Posterior vena cava (tissue), 2 donors: ENCODE measurements at places on chromosomes 1 and 21. TPM values are rescaled to one million over a fixed set of nuclear protein-coding genes. Genes with fewer than 3 reads are reported as not detected.

The TNFRSF9 gene
- total RNA-seq = not detected

The MPC2 gene
- total RNA-seq = 62.2 TPM

The AGT gene
- total RNA-seq = 22.5 TPM

The SMPDL3B gene
- total RNA-seq = 0.33 TPM

The H6PD gene
- total RNA-seq = 56.0 TPM

The OPN3 gene
- 4.1 TPM for total RNA-seq

The VCAM1 gene
- 17.3 TPM for total RNA-seq

The BMP8A gene
- total RNA-seq = 0.65 TPM

The FTCD gene
- 1.2 TPM for total RNA-seq

DNA sequence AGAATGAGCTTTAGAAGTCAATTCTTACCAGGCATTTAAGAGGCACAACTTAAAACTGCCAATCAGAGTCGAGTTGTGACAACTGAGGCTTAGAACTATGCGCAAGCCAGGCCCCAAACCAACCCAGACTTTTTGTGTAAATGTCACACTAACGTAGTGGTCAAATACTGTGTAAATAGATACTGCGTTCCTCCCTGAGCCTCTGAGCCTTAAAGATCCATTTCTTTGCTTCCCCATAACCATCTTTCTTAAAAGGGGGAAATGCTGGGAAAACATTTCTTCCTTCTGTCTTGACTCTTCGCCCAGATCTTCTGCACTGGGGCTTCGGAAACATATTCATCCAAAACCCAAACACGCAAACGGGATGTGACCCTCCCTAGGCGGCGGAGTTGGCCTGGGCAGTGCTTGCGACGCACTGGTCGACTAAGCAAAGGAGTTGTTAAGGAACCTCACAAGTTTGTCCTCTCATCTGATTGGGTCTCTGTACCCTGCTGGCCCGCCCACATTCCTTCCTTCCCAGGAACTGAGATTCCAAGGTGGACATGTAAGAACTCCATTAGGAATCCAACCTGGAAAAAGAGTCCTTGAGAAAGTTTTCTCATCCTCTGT lies 2.6 kb downstream of the ADAMTS5 start:
- peak; percentile 84 for DNase-seq

- no peak for DNase-seq
Observed at GRCh38 chr1:187842406-187843165, 1013.8 kb downstream of the PLA2G4A start.

GRCh38 chr1:25023826-25024225 lies 93.8 kb upstream of the RUNX3 start:
- DNase-seq = no peak

DNA sequence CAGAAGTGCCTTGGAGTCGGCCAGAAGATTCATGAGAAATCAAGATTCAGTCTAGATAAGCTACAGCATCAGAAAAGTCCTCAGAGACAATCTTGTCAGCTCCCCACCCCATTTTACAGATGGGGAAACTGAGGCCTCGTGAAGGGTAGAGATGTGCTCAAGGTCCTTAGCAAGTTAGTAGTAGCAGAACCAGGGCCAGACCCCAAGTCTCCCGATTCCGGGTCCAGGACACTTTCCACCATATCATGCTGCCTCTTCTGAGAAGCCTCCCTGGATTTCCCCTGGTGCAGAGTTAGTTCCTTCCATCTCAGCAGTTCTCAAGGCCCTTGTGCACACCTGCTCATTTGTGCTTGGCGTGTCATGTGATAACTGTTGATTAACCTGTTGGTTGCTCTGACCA lies 91.5 kb upstream of the ACTL8 start:
- DNase-seq = no peak

DNA sequence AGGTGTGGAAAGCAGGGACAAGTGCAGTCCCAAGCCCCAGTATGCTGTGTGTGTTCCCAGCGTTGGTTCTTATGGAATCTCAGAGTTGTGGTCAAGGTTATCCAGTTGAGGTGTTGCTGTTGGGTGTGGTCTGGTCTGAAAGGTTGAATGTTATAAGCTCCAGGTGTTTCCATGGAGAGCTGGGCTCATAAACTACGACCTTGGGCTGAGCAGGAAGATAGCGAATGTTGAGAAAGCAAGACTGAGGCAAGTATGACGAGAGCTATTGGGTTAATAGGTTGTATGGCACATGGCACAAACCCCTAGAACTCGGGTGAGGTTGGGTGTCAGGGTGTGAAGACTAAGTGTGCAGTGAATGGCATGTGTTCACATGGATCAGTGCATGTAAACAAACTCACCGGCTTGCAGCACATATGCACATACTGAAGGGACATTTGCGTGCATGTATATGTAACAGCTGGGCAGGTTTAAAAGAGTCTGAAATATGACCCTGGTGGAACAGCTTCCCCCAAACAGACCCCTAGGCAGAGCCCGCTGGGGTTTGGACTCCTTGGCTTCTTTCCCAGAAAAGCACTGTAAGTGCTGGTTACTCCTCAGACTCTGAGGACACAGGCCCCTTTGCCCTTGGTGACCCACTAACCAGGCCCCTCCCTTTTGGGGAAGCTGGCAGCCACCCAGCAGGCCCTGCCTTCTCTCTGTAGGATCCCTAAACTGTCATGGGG lies 117.5 kb downstream of the NAV1 start:
- no peak for DNase-seq

- no peak for DNase-seq
Observed at GRCh38 chr1:68723791-68724190, 226.9 kb upstream of the DEPDC1 start.

GRCh38 chr1:207862241-207862787 lies 48.6 kb downstream of the CD34 start:
- no peak for DNase-seq

DNA sequence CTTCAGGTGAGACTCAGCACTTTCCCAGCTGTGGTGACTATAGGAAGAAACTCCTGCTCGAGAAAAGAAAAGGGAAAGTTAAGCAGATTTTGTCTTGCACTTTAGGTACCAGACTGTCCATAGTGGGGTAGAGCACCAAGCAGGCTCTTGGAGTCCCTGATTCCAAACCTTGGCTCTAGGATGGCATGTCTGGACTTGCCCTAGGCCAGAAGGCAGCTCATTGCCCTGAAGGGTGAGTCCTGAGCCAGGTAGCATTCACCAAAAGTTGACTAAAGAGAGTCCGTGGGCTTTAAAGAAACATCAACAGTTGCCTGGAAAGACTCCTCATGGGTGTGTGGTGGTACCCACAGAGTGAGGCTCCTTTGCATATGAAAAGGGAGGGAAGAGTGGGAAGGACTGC lies 145.2 kb upstream of the SNX7 start:
- DNase-seq = no peak

GRCh38 chr21:45423201-45423955 lies 18.4 kb downstream of the COL18A1 start:
- peak; percentile 77 for DNase-seq
